ENCODE measurements at places on chromosomes 2 and 18.

DNA sequence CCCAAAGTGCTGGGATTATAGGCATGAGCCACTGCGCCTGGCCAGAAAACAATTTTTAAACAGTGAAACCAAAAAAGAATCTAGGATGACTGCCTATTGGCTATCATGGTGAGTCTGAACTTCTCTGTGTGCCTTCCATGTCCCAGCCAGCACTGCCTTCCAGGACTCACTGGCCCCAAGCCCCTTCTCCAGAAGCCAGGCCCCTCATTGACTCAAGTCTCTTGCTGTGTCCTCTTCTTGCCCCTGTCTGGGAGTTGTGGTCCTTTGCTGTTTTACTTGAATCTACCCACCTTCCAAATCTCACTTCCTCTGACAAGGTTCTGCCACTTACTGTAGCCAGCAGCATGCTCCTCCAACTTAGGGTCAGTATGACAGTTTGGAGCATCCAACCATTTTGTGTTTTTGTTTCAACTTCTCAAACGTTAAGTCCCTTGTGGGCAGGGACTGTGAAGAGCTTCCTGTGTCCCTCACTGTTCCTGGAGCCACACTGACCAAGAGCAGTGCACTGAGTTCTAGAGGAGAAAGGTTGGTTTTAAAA, 41.7 kb downstream of the ST3GAL5 start:
- DNase-seq: no peak

DNA sequence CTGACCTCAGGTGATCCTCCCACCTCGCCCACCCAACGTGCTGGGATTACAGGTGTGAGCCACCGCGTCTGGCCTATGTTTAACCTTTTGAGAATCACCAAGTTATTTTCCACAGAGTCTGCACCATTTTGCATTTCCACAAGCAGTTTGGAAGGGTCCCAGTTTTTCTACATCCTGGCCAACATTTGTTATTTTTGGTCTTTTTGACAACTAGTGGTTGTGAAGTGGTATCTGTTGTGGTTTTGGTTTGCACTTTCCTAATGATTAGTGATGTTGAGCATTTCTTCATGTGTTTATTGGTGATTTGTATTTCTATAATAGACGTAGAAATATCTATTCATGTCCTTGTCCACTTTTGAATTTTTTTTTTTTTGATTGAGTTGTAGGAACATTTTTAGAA, 67.9 kb downstream of the BIRC6 start:
- DNase-seq: no peak

DNA sequence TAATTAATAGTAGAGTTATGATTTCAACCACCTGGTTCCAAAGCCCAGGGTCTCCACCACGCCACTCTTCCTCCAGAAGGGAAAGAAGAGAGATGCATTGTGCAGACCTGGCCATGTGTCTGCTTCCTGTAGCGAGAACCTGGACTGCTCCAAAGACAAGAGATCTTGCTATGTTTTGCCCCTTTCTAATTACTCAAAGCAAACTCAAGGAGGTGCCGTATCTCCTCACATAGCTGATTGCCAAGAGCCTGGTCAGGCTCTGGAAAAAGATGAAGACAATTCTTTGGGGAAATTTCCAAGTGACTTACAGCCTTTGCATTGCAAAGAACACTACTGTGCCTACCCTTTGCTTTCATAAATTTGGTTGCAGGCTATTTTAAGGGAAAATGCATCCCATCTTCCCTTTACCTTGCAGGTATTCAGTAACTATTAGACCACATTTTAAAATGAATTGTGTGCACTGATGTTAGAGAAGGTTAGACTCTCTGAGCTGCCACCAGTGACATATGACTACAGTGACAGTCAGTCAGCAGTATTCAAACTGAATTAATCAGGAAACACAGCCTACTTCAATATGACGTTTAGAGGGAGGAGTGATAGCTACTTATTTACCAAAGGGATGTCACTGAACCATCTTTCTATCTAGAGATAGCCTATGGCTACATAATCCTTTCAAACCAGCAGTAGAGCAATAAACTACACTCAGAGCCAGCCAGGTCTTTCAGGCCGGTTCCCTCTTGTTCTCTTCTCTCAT, 842.1 kb upstream of the FANCL start:
- DNase-seq: no peak

- peak; percentile 67 for DNase-seq
These were observed 35.1 kb upstream of the MAPRE2 start for GRCh38 chr18:35005963-35006577.

DNA sequence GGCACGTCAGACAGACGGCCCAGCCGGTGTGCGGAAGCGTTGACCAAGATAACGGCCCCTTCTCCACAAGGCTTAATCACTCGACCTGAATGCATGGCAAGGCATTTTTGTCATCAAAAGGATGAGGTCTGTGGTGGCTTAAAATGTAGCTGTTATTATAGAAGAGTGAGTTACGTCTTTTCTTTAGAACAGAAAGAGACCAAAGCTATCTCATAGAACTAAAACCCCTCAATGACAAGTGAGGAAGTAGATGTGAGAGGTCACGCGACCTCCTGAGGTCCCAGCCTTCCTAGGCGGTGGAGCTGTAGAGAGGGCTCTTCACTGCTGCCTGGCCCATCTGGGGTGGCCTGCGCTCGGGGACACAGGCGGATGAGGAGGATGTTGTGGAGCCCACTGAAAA, 75.7 kb downstream of the LDLRAD4 start:
- no peak for DNase-seq

DNA sequence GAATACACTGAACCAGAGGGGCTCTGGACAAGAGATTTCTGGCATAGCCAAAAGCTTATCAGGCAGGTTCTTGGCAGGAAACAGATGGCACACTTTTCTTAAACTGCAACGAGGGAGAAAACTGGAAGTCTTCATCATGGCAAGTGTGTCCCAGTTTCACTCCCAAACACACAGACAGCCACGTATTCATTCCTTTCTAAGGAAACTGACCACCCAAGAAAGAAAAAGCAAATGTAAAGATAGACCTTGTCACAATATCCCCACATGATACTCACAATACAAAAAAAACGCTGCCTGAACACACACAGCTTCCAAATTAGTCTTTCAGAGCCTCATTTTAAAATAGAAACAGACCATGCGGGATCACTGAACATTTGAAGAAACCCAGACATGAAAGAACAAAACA, 40.6 kb upstream of the RTTN start:
- DNase-seq: no peak

DNA sequence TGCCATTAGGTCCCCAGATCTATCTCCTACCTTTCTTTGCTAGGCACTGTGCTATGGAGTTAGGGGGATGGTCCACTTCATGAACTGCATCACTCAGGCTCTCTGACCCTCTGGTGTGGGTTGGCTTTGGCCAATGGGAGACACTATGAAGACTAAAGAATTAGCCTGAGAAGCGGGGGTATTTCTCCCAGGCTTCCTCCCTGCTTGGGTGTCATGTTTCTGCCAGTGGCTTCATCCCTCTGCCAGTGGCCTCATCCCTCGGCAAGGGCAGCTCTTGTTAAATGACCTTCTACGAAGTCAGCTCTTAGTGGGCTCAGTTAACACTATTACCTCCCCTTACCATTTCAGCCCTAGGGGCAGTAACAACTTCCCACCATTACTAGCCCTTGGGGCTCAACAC, 41.9 kb upstream of the EPB41L3 start:
- no peak for DNase-seq

GRCh38 chr2:234135750-234136221, 85.3 kb downstream of the SPP2 start:
- DNase-seq: peak; percentile 91

Data from fibroblast of skin of back (primary cell).